ENCODE measurements at places on chromosomes 12 and 14.

DNA sequence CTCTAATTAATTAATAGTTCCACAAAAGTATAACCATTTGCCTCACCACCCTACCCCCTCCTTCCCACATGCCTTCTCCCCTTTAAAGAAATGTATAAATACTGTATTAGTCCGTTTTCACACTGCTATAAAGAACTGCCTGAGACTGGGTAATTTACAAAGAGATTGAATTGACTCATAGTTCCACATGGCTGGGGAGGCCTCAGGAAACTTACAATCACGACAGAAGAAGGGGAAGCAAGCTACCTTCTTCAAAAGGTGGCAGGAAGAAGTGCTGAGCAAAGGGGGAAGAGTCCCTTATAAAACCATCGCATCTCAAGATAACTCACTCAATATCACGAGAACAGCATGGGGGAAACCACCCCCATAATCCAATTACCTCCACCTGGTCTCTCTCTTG lies 8.2 kb upstream of the RESF1 start:
- DNase-seq: no peak

DNA sequence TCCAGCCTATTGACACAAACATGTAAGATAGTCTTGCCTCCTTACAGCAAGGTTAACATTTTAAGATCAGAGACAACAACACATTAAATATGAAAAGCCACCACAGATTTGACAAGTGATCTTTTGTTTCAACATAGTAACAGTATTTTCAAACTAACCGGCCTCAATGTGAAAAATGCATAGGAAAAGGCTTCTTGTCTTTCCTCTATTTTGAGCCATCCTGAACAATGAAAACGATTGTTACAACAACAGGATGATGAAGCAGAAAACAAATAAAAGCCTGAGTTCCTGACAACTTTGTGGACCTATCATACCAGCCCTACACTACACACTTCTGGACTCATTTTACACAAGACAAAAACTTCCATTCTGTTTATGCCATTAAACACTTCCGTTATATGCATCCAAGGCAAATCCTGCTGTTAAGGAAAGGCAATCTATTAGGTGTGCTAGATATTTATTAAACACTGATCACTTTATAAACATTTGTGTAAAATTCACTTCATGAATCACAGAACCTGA lies 37.3 kb downstream of the BAZ1A start:
- no peak for DNase-seq

DNA sequence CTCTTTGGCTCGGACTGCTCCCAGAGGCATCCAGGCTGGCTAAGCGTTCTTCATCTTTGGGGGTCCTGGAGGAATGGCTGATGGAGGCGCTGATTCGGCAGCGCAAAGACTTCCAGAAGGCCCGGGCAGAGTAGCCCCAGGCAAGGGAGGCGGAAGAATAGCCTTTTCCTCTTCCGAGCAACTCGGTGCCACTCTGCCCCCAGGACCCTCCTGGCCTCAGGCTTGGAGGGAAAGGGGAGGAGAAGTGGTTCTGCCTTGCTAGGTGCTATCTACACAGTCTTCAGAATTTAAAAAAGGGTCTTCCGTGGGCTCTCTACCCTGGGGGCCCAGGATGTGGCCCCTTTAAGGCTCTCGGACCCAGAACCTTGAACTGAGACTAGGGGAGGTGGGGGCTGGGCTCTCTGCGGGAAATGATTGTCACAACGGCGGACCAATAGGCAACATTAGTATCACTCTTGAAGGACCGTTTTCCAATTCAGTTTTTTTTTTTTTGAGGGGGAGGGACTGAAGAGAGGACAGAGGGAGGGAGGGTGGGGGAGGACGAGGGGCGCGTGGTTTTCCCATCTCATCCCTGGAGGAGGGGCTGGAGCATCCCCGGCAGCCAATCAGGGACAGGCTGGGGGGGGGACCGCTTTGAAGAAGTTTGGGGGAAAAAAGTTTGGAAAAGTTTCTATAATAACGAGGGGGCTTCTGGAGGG lies at the start of gene NFATC4:
NFATC4 (plus strand) TSS at position 671 of the 698 bp plus-strand sequence. CDS start 157 bp downstream, outside the sequence.
- no peak for DNase-seq

GRCh38 chr12:19085090-19085489 lies 44.4 kb upstream of the PLEKHA5 start:
- no peak for DNase-seq

DNA sequence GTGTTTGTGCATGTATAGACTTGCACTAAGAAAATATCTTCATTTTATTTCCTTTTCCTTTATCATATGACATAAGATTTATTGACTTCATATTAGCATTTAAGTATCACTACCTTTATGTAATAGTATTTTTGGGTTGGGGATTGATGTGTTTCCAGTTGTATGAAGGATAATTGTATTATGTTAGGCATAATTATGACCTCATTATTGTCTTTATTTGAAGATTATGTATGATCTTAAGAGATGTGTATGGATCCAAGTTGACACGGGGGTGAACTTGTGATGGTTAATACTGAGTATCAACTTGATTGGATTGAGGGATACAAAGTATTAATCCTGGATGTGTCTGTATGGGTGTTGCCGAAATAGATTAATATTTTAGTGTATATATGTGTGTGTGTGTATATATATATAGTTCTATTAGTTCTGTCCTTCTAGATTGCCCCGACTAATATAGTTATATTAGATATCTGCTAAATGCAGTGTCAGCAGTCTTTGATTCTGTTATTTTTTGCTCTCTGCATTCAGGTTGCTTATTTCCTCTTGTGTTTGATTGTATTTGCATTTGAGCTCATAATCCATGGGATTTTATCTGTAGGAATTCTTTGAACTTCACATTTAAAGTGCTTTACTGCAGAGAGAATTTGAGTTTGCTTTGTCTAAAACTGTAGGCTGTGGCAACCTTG lies 211.0 kb downstream of the TMEM117 start:
- no peak for DNase-seq

All from stimulated activated CD8-positive, alpha-beta memory T cell treated with anti-CD3 and anti-CD28 coated beads, Interleukin-7, amount 100 ng/mL, for 24 hours (primary cell).